ENCODE measurements at places on chromosomes 1 and 21.

- no peak for DNase-seq
Observed at GRCh38 chr1:210711825-210712612, 383.3 kb downstream of the HHAT start.

DNA sequence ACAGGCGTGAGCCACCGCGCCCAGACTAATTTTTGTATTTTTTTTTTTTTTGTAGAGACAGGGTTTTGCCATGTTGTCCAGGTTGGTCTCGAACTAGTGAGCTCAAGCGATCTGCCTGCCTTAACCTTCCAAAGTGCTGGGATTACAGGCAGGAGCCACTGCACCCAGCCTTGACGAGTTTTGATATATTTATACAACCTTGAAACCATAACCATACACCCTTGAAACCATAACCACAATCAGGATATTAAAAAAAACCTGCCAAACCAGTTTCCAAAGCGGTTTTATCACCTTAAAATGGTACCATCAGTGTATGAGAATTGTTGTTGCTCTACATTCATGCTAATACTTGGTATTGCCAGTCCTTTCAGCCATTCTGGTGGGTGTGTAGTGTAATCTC, 3.7 kb upstream of the PHACTR4 start:
- DNase-seq = no peak

DNA sequence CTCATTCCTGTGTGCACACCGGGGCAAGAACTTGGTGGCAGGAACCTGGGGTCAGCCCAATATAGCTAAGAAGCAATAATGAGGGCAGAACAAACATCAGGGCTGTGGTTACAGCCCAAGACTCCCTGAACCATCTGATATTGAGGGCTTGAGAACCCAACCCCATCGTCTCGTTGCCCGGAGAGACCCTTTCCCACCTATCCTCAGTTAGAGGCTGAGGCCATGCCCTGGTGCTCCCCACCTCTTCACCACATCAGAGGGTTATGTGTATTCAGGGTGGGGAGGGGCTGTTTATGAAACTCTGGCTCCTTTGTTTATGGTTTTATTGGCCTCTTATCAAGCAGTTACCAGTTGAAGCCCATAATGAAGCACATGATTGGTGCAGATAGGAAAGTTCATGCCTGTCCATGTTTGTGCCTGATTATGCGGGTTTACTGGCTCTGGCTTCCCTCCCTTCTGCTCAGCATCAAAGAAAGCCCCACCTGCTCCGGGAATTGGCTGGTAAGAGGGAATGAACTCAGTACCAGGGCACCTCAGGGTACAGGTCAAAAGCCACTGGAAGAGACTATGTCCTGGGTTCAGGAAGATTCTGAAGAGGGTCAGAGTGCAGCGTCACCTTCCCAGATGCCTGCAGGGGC, 14.5 kb downstream of the NUAK2 start:
- no peak for DNase-seq

- no peak for DNase-seq
Observed at GRCh38 chr1:19654886-19655717, 9.6 kb upstream of the HTR6 start.

DNA sequence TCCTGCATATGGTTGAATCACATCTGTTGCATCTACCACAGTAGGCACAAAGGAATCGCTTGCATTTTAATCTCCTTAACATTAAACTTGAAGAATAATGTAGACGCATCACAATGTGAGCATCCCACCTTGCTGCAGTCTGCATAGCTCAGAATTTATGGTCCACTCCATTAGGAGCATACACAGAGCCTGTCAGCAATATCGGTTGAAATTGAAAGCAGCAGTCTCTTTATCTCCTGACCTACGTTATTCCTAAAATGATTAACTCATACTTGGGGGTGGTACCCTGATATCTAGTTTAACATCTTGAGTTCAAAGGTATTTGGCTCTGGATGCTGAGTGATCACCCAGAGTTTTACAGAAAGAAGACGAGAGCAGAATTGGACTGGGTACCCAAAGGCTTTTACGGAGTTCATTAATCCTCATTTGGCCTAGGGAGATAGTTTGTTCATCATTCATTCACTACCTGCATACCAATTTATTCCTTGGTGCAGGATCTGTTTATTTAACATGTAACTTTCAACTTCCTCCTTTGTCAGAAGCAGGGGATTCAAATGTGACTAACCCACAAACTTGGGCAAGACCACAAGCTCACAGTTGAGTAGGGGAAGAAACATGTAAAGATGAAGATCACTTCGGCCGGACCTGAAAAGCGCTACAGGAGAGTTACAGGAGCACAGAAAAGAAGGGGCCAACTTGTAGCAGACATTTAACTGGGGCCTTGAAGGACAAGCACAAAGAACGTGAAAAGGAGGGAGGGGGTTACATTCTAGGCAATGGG, 187.9 kb downstream of the DAB1 start:
- no peak for DNase-seq

DNA sequence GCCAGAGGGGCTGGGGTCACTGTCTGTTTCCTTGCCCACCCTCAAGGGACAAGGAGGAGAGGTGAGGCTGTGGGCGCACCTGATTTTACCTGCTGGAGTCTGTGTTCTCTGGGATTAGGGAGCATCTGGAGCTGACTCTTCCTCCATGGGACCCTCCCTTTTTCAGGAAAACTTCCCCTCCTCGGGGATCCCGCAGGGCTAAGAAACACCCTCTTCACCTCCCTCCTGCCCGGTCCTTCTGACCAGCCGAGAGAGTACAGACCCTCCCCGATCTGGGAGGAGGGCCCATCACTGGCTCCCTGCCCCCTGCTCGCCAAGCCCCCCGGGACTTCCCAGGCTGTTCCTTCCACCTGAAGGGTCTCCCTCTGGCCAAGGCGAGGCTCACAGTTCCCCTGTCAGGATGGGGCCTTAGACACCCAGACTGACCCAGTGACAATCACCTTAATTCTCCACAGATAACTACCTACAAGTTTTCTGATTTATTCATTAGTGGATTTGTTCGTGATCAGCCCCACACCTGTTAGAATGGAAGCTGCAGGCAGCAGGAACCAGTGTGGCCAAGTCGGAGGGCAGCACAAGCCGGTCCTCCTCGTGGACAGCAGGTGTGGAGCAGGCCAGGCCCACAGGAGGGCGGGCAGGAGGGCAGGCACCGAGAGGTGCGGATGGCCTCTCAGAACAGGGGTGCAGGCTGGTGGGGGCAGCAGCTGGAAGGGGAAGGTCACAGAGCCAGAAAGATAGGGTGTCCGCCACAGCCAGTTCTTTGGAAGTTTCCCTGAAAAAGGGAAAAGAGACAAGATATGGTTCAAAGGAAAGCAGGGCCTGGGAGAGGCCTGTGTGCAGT, 15.9 kb upstream of the SAMD11 start:
- DNase-seq = no peak

- peak; percentile 35 for DNase-seq
Observed at GRCh38 chr1:115495625-115496024, 146.1 kb upstream of the VANGL1 start.

- DNase-seq = no peak
Observed at GRCh38 chr1:114334297-114334696, 176.7 kb downstream of the TRIM33 start.

GRCh38 chr1:205108464-205108863, 13.3 kb downstream of the RBBP5 start:
- DNase-seq = peak; percentile 12

- peak; percentile 51 for DNase-seq
Observed at GRCh38 chr1:228163007-228163753, 2.4 kb upstream of the IBA57 start.

DNA sequence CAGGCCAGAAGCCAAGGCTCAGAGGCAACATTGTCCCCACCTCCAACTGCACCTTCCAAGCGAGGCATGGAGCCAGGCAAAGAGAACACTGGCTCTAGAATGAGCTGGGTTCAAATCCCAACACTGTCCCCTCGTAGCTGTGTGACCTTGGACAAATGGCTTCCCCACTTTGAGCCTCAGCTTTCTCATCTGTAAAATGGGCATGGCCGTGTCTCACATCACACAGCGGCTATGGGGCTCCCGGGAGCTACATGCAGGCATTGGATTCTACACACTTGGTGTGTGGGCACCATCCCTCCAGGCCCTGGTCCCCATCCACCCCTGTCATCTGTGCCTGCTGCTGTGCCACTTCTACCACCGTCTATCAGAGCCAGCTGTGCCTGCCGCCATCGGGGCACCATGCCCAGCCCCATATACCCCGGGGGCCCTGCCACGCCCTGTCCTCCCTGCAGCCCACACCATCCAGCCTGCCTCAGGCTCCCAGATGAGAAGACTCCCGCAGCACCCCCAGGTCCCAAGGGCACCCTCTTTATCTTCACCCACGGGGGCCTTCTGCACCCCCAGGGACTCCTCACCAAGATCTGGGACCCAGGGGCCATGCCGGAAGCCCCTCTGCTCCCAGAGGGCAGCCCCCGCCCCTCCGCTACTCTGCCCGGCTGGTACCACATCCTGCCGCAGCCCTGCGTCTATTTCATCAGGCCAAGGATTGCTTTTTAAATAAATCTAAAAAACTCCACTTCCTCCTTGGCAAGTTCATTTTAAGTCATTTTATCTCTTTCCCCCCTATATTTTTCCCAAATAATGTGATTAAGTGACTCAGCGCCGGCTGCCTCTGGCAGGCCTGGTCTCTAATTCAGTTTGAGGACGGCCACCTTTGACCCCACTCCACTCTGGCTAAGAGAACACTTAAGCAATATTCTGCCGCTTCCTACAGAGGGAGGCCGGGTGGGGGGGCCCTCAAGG, 107.8 kb upstream of the TARDBP start:
- no peak for DNase-seq

DNA sequence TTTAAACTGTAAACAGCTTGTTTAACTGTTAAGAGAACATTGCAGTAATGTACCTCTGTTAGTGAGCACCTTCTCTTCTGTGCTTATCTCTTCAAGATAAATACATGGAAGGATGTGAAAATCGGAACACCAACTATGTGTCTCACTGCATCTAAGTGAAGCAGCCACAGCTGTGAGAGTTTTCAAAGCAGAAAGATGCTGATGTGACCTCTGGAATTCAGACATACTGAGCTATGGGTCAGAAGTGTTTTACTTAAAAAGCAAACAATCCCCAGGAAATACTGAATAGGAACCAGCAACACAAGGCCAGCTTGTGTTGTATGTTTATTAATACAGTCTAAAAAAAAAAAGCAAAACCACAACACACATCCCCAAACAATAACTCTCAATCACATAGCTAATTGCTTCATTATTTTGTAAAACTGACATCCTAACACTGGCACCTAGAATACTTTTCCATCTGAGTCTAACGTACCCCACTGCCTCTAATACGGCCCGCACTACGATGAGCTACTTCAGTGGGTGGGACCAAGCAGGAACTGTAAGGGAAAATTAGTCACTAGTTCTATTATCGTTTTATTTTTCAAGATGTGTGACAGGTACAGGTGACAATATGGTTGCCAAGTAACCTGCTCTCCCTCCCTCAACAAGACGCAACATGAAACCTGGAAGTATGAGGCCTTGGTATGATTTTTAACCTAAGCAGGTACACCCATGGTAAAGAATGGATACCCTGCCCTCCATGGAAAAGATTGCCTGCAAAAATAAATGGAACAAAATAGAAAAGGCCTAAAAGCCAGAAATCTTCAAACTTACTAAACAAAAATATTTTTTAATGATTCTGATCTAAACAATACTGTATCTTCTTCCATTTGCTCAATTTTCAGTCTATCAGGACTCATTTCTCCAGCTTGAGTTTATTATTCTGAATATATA, 13.9 kb downstream of the ERRFI1 start:
- DNase-seq = peak; percentile 55

Measured in choroid plexus epithelial cell (primary cell).